GM23248 (cell line): ENCODE measurements at places on chromosomes 2 and 18.
A peak's percentile ranks its signal among the peaks of the same experiment; 100 is the strongest.

- no peak for DNase-seq
Measured at GRCh38 chr18:13292736-13293135, 74.2 kb downstream of the LDLRAD4 start.

DNA sequence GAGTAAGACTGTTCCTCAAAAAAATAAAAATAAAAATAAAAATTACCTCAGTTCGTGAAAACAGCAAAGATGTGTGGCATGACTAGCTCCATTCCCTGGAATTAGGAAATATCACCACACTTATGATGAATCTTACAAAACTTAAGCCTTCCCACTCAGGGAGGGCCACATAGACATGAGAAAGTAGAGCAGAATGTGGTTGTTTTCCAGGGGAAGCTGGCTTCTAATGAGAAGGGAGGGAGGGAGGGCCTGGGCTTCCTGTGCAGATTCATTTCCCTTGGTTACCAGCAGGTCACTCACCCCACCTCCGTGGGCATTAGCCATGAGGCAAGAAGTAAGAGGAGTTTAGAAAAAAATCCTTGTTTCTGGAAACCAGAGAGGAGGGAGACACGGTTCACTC, 95.9 kb upstream of the RMDN2 start:
- DNase-seq = peak; percentile 98

- no peak for DNase-seq
Measured at GRCh38 chr2:100679211-100679610, 116.4 kb downstream of the PDCL3 start.

GRCh38 chr2:64362562-64363026, 91.4 kb upstream of the LGALSL start:
- DNase-seq = no peak

DNA sequence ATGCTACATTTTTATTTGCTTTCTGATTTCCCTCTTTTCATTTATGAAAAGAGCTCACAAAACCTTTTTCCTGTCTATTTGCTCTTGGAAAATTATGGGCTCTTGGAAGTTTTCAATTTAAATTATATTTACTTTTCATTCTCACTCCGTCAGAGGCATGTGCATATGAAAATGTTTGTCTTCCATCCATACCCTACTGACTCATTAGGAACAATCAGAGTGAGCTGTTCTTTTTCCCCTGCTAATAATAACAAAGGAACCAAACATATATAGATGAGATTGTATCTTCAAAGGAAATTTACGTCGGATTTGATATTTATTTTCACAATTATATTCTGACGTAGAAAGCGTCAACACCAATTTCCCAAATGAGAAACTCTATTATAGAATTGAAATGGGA, 1101.2 kb downstream of the TSN start:
- DNase-seq = no peak

- DNase-seq = no peak
Measured at GRCh38 chr18:74065366-74065765, 82.3 kb downstream of the FBXO15 start.

DNA sequence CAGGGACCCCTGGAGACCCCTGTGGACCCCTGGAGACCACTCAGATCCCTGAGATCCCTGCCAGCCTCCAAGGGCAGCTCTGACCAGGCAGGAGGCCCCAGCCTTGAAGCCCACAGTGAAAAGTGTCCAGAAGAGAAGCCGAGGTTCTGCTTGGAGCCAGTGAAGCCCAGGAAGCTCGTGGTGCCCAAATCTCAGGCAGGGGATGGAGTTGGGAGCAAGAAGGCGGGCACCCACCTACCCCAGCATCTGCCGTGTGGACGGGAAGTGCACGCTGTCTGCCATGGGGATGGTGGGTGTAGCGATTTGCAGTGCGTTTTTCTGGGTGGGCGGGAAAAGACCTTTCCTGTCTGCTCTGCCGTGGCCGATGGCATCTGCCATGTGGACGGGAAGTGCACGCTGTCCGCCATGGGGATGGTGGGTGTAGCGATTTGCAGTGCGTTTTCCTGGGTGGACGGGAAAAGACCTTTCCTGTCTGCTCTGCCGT, 120.6 kb upstream of the CTDP1 start:
- DNase-seq = no peak

DNA sequence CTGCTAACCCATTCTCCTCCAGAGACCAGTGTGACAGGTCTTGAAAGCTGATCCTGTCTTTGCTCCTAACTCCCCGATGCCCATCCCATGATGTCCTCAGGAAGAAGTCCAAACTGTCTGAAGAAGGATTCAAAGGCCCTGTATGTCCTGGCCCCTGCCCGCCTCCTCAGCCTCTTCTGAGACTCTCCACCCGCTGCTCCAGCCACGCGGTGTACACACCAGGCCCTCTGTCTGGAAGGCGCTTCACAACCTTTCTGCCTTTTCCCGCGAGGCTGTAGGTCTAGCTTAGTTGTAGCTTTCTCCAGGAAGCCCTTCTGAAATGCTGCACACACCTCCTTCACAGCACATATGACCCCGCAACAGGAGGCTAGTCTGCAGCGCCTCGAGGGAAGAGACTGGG, 23.5 kb upstream of the CRYBA2 start:
- no peak for DNase-seq

- DNase-seq = peak; percentile 59
Measured at GRCh38 chr2:37181726-37182684, 6.5 kb downstream of the SULT6B1 start.

- peak; percentile 51 for DNase-seq
Measured at GRCh38 chr18:48693625-48694262, 154.9 kb downstream of the CTIF start.

GRCh38 chr2:78941751-78942150, 83.8 kb upstream of the REG3G start:
- DNase-seq = no peak

DNA sequence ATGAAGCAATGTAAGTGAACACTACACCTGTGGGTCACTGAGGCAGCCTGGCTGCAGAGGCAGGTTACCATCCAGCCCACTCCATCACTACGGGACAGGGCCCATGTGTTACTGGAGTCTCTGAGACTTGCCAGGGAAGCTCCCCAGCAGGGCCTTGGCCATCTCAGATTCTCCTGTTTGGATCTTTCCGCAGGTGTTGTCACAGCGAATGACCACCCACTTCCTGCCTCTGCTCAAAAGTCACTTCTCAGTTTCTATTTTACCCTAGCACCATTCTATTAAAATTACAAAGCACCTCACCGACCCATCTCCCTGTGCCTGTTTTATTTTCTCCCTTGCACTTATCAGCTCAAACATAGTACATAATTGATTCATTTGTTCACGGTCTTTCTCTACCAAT, 34.5 kb upstream of the L3MBTL4 start:
- DNase-seq = no peak

- DNase-seq = no peak
Measured at GRCh38 chr2:120601566-120601965, 134.1 kb upstream of the GLI2 start.

GRCh38 chr2:233469261-233470010, 97.1 kb downstream of the USP40 start:
- DNase-seq = no peak

DNA sequence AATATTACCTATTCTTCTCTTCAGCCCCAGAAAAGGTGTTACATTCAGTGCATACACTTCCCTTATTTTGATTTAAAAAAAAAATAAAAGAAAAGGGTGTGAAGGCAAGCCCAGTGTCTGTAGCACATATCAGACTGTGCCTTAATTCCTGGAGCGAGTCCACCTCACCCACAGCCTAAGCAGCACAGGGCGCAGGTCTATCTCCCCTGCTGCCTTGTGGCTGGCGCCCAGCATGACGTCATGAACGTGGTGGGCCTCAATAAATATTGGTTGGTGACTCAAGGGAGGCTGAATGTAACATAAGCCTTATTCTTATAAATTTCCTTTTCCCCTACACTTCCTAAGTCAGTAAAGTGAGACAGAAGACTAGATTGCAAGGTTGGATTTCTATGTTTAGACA, 26.4 kb downstream of the ST3GAL5 start:
- DNase-seq = no peak

DNA sequence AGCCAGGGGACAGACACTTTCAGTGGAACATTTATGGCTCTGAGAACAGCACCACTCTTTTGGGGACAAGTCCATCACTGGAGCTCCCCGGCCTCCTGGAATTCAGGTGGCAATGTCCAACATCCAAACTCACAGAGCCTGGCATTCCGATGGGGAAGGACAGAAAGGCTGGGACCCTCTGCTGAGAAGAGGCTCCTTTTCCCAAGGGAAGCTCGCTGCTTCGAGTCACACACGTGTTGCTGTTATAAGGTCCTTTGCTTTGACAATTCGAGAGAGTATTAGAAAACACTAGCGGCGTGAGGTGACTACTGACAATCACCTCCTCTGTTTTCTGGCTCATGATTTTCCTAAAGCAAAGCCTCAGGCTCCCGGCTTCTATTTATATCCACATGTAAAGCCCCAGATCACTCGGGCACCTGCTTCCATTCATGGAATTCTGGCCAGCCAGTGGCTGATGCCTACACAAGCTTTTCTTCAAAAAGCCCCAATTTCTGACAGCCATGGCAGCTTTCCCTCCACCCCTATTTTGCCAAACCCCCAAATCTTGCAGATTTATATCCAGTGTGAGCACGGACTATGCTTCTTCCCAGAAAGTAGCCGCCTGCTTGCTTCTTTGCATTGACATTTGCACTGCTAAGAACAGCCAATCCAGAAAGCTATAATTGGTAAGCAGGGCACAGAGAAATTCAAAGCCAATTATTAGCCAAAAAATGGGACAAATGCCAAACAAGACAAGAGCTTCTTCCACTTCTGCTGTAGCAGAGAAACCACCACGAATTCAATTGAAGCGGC, 67.3 kb downstream of the NDUFA10 start:
- DNase-seq = no peak

- DNase-seq = peak; percentile 78
Measured at GRCh38 chr2:225668606-225669266, 269.2 kb downstream of the NYAP2 start.

DNA sequence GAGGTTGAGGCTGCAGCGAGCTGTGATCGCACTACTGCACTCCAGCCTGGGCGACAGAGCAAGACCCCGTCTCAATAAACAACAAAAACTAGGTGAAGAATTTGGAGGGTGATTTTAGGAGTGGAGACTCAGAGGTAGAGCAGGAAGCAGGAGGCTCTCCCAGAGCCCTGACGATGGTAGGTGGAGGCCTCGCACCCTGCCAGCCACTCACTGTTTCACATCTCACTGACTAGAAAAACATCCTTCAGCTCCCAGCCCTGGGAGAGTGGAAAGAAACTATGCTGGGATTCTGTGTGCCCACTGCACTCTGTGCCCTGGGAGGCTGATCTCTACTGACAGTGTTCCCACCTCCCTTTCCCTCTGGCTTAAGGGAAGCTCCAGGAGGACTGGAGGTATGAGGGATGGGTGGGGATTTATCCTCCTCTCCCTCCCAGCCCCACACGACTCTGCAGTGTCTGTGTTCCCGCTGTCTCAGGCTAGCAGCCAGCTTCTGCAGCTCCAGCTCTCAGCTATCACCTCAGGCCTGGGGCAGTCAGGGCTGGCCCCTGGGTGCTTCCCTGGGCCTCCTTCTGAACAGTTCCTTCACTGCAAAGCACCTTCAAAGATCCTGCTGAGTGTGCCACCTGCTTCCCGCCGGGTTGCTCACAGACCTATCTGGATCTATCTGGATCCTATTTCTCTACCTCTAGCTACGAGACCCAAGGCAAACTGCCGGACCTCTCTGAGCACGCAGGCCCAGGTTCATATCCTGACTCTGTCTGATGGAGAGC, 9.6 kb downstream of the CIB4 start:
- DNase-seq = no peak

GRCh38 chr2:160868891-160869290, 291.3 kb upstream of the TANK start:
- peak; percentile 15 for DNase-seq

DNA sequence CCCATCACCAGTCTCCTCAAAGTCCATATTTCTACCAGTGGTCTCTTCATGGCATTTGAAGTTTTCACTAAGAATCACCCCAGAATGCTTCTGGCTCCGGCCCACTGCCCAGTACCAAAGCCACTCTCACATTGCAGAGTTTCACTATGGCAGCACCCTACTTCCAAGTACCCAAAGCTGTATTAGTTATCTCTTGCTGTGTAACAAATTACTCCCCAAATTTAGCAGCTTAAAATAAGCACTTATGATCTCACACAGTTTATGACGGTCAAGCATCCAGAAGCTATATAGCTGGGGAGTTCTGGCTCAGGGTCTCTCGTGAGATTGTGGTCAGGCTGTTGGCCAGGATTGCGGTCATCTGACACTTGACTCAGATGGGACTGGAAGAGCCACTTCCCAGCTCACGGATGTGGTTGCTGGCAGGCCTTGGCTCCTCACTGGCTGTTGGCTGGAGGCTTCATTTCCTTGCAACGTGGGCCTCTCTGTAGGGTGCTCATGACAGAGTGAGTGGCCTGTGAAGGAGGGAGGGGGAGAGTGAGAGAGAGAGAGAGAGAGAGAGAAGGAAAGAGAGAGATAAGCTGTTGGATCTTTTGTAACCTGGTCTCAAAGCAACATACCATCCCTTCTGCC, 189.5 kb downstream of the CTIF start:
- DNase-seq = peak; percentile 97
